ENCODE measurements at places on chromosomes 12 and 14.

GRCh38 chr12:2168808-2169207 lies 116.0 kb downstream of the CACNA1C start:
- no peak for DNase-seq

GRCh38 chr14:25041484-25041883 lies 8.5 kb downstream of the STXBP6 start:
- DNase-seq = no peak

DNA sequence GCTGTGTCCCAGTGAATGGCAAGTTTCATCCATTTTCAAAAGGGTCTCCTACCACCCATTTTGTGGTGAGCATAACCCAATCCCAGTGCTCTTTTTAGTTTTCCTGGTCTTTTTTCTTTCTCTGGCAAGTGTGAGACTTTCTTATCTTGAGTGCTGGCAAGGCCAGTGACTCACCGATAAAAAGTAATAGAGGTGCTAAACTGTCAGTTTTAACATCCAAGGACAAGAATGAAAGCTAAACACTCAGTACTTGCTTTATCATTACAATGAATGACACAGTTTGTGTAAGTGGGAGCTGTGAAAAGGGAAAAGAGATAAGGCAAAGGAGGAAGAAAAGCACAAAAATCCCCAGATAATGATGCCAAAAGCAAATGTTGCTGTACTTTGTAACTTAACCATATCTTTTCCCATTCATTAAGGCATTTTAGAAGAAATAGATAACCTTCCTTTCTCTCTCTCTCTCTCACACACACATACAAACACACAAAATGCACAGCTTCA lies 4.9 kb upstream of the LRIG3 start:
- no peak for DNase-seq

GRCh38 chr12:57781244-57781643 lies 1.3 kb upstream of the TSFM start:
- no peak for DNase-seq

DNA sequence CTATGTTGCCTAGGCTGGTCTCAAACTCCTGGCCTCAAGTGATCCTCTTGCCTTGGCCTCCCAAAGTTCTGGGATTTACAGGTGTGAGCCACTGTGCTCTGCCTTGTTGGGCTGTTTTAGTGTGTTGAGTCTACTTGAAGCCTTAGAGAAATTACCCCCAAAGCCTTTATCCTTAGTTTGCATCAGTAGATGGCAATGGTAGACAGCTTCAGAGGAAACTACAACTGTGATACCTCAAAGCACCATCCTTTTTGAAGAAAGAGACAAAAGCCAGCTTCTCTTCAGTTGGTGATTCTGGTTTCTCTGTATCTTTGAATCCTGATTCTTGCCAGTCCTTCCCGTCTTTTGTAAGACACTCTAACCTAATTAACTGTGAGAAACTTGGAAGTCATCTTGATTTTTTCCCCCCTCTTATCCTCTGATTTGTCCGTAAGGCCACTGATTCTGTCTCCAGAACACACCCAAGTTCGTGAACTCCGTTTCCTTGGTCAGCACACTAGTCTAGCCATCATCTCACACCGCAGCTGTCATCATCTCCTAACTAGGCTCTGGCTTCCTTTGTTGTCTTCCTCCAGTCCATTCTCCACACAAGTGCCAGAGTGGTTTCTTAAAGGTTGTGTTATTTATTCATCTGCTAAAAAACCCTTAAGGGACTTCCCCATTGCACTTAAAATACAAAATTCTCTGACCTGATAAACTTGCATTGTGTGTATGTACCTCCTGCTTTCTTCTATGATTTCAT lies 20.2 kb downstream of the ATP2A2 start:
- DNase-seq = no peak

DNA sequence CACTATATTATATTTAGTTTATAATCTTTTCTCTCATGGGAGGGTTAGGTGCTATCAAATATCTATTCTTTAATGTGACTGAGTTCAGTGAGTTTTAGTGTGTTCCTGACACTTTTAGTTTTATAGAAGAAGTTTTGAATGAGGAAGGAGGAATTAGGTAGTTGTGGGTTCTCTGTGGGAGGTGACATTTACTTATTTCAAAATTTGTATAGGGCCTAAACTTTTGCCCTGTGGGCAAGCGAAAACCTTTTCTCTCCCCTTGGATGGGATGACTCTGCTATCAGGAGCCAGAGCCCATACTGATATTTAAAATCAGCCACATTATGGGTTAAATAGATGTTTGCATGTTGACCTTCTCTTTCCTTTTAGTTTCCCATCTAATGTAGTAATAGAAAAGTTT lies 43.6 kb downstream of the SPATS2 start:
- DNase-seq = no peak

DNA sequence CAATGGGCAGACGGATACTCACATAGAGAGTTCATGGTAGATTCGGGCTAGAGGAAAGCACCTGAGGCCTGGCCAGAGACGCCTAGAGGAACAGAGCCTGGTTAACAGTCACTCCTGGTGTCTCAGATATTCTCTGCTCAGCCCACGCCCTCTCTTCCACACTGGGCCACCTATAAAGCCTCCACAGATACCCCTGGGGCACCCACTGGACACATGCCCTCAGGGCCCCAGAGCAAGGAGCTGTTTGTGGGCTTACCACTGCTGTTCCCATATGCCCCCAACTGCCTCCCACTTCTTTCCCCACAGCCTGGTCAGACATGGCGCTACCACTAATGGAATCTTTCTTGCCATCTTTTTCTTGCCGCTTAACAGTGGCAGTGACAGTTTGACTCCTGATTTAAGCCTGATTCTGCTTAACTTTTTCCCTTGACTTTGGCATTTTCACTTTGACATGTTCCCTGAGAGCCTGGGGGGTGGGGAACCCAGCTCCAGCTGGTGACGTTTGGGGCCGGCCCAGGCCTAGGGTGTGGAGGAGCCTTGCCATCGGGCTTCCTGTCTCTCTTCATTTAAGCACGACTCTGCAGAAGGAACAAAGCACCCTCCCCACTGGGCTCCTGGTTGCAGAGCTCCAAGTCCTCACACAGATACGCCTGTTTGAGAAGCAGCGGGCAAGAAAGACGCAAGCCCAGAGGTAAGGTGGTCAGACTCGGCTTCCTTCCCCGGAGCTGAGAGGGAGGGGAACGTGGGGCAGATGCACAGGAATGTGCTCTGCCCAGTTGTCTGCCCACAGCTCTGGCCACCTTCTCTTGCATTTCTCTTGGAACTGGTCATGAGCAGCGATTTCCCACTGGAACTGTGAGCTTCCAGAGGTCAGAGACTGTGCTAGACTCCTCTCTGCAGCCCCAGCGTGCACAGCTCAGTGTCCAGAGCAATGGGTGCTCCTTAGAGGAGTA lies at the start of gene CD4:
Gene CD4 (plus strand): TSS at position 557 of the 953 bp plus-strand sequence. CDS start 10,611 bp downstream, outside the sequence.
- DNase-seq = no peak

GRCh38 chr14:43001731-43002130 lies 1395.1 kb downstream of the LRFN5 start:
- DNase-seq = no peak

DNA sequence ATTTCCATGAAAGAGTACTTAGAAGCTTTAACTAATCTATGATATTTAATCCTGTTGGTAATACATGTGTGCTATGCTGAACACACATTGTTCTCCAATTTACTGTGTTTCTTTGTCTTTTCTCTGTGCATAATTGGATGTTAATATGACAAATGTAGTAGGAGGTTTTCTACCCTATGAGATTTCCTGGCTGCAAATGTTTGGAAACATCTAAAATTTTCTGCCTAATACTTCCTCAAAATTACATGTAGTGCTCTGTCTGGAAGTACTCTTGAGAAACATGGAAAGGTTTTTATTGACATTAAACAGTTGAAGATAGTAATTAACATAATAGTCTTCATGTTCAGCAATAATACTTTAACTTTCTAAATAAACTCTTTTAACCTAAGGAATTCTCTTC lies 213.0 kb downstream of the KITLG start:
- DNase-seq = no peak

DNA sequence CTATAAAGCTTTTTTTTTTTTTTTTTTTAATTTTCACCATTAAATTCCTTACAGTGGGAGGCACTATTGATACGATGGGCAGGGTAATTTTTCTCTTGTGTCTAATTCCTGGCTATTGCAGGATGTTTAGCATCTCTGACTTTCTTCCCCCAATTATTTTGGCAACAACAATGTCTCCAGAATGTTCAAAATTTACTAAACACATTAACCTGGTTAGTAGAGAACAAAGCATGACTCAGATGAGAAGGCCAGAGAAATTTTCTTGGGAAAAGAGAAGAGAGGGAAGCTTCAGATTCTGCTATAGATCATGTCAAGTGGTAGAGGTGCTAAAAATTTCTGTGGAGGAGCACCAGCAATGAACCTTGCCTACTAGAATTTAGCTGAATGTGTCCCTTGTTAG lies 171.5 kb upstream of the PRICKLE1 start:
- no peak for DNase-seq

- no peak for DNase-seq
Measured at GRCh38 chr14:103243764-103244737, 90.0 kb upstream of the EIF5 start.

DNA sequence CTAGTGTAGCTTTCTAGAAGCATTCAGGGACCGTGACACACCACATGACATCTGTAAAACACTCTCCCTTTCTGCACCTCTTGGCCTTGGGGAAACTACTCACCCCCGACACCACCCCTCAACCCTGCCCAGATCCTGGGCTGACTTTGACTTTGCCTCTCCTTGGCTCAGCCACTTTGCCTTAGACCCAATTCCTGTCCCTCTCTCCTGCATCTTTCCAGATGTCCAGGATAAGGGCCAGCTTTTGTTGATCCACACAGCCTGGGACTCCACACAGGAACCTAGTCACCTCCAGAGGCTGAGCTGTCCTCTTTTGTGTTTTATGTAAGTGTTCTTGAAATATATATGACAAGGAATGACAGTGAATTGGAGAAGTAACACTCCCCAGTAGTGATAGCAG lies 153.7 kb upstream of the PLXNC1 start:
- DNase-seq = no peak

- no peak for DNase-seq
Measured at GRCh38 chr14:67680941-67681340, 6.5 kb upstream of the VTI1B start.

GRCh38 chr14:77825895-77826519 lies 26.1 kb downstream of the ADCK1 start:
- no peak for DNase-seq

- DNase-seq = no peak
Measured at GRCh38 chr12:92055877-92056276, 89.8 kb downstream of the BTG1 start.

DNA sequence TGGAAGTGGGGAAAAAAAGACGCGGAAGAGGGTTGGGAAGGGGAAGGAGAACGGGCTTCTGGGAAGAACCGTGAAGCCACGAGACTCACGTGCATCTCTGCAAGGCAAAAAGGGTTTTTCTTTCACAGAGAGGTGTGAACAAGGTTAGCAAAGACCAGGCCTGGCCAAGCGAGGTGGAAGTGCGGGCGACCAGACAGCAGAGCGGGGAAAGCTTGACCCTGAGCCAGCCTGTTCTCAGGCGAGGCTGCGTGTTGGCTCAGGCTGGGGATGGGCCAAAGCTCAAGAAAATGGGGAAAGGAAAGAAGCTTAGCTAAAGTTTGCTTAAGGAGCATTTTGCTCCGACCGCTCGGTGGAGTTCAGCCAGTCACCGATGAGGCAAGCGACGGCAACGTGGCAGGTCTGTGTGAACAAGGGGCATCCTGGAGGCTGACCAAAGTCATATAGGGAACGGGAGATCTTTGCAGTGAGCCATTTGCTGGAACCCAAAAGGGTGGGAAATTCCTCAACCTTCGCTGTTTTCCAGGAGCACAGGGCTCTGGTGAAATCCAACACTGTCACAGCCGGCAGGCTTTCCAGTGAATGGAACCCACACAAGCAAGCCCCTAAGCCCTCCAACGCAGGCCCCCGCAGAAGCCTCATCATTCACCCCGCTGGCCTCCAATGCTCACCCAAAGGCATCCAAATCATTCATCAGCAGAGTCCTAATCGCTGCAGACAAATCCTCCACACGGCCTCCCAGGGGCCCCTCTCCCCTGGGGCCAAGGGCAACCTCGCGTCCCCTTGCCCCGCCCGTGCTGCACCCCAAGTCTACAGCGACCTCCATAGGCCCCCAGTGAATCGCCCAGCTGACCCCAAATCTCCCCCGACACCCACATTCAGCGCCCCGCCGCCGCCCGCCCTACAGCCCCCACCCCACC lies 754 bp downstream of the ZNF605 start:
- DNase-seq = peak; percentile 12

DNA sequence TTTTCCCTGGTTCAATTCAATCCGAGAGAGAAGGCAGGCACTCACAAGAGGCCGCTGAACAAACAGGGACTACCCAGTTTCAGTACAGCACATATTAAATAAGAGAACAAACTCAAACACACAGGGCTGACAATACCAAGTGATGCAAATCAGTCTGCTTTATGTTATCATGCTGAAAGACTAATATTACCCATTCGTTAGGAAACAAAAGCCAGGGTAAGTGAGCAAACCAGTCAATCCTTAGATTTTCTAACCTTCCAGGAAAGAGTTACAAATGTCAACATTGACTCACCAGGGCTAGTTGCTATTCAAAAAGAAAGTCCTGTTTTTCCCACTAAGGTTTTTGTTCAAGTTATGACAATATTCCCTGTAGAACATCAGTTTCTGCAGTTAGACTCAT lies 246.2 kb downstream of the C12orf42 start:
- no peak for DNase-seq

GRCh38 chr14:93268406-93268805 lies 61.4 kb downstream of the UBR7 start:
- DNase-seq = no peak

- no peak for DNase-seq
Measured at GRCh38 chr14:104186575-104186974, 48.2 kb downstream of the KIF26A start.

DNA sequence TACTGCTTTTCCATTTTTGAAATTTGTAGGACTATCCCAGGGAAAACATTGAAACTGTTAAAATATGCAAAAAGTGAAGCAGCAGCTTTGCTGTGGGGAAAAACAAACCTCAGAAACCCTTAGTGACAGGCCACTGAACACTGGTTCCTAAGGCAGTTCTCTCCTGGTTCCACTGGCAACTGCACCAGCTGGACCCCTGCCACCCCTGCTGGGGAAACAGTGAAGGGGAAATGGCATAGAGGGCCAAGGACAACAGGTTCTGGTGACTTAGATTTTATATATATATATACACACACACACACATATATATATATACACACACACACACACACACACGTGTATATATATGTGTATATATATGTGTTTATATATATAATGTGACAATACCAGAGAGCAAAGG lies 16.2 kb upstream of the KRT7 start:
- no peak for DNase-seq

- DNase-seq = no peak
Measured at GRCh38 chr14:68741839-68742470, 50.9 kb downstream of the ZFP36L1 start.

- DNase-seq = no peak
Measured at GRCh38 chr12:111304642-111305071, 64.2 kb downstream of the PHETA1 start.
